ENCODE measurements at places on chromosomes 4 and X.

GRCh38 chr4:139514382-139515059 is 41.5 kb downstream of the SETD7 start:
- DNase-seq, result no peak

DNA sequence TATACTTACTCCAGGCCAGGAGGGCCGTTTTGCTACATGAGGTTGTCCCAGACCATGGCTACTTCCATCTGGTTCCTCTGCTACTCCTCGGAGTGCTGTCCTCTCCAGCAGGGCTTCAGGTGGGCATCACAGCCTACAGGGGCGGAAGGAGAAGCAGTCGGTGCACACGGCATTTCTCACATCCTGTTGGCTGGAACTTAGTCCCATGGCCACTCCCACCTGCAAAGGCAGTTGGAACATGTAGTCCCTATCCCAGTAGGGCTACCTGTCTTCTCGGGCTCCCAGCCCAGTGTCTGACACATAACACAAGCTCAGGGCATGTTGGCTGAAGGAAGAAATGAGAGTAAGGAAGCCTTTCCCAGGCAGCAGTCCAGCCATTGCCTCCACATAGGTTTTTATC is 7.7 kb upstream of the STK32B start:
- DNase-seq, result no peak

GRCh38 chr4:6152869-6153705 is 47.3 kb downstream of the JAKMIP1 start:
- no peak for DNase-seq

- no peak for DNase-seq
Observed at GRCh38 chr4:185394568-185395237, 1.0 kb downstream of the LRP2BP start.

GRCh38 chr4:184972991-184973390 is 45.3 kb upstream of the HELT start:
- DNase-seq, result no peak

GRCh38 chr4:794900-795725 is 30.8 kb downstream of the CPLX1 start:
- no peak for DNase-seq

DNA sequence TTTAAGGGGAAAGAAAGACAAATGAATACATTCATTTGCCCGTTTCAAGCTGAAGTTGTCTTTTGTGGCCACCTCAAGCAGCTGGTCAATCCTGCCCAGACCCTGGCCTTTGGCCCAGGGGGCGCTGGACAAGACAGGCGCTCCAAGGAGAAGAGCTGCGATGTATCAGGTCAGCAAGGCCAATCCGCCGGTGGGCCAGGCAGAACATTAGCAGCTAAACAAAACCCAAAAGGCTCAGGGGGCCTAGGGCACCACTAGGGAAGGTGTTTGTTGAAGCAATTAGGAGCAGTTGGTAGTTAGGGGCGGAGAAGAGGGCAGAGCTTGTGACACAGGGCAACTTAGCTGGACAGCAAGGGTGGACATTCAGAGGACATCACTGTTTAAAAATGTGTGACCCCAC is 60.8 kb upstream of the TMEM33 start:
- DNase-seq, result no peak

- no peak for DNase-seq
Observed at GRCh38 chrX:96621811-96622210, 62.8 kb upstream of the DIAPH2 start.
